RWPE1 (cell line): ENCODE measurements at places on chromosomes 3 and 15.
A peak's percentile ranks its signal among the peaks of the same experiment; 100 is the strongest.

DNA sequence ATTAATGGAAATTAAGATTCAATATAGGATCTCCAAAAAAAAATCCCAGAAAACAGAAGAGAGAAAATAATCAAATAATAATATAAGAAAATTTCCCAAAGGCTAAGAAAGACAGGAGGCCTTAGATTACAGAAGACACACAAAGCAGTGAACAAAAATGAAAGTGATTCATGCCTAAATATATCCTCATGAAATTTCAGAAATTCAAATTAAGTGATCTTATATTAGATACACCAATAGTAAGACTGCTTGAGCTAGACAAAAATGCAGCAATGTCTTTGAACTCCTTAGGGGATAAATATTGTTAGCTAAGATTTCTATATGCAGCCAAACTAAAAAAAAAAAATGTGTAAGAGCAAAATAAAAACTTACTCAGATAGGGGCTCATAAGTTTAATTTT is 44.6 kb upstream of the ARPP21 start:
- DNase-seq = no peak

DNA sequence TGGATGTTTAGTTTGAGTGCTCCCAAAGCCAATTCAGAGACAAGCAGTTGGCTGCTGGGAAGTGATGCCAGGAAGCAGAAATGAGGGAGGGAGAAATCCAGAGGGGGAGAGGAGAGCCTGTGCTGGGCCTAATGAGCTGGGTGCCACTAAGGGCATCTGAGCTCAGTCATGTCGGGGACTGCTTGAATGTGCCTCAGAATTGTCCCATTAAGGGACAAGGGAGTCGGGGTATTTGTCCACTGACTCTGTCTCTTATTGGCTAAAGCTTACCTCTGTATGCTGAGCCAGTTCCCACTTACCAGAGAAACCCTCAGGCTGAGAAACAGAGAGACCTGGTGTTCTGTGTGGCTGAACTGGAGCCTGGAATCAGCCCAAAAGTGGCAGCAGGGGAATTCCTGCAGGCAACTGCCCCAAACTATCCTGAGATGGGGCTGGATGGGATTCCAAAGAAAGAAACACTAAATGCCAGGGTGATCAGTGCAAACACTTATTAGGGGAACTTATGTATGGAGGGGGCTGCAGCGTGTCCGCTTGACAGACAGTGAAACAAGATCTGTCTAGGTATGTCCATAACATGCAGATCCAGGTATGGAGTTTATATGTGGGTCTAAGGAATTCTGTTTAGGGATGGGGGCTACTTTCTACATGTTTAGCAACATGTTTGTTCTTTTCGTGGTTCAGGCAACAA is 48.6 kb downstream of the NR1D2 start:
- DNase-seq = no peak

DNA sequence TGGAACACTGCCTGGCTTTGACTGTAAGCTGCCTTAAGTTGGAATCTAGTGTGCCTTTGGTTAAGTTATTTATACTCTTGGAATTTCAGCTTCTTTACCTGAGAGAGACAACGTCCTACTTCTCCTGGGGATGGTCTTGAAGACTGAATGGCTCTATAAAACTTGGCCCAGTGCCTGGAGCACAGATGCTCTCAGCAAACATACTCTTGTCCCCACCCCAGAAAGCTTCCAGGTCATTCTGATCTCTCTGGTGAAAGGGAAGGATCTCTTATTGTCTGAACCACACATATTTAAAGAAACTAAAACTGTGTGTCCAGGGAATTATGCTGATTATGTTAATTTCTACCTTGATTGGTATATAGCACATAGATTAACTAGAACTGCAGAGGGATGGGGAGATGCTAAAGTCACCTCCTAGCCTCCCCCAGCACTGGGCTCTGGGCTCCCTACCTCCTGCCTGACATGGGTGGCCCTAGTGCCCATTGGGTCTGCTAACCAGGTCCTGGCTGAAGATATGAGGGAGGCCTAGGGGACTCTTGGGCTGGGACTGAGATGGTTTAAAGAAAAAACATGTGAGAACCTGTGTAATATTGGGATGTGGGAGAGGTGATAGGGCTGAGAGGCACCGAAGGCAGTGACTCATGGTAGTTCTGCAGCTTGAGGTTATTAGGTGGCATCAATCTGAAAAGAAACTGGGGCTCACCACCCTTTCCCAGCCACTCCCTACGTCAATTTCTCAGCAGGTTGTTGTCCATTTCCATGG is 171.0 kb downstream of the RPLP1 start:
- DNase-seq = peak; percentile 77

DNA sequence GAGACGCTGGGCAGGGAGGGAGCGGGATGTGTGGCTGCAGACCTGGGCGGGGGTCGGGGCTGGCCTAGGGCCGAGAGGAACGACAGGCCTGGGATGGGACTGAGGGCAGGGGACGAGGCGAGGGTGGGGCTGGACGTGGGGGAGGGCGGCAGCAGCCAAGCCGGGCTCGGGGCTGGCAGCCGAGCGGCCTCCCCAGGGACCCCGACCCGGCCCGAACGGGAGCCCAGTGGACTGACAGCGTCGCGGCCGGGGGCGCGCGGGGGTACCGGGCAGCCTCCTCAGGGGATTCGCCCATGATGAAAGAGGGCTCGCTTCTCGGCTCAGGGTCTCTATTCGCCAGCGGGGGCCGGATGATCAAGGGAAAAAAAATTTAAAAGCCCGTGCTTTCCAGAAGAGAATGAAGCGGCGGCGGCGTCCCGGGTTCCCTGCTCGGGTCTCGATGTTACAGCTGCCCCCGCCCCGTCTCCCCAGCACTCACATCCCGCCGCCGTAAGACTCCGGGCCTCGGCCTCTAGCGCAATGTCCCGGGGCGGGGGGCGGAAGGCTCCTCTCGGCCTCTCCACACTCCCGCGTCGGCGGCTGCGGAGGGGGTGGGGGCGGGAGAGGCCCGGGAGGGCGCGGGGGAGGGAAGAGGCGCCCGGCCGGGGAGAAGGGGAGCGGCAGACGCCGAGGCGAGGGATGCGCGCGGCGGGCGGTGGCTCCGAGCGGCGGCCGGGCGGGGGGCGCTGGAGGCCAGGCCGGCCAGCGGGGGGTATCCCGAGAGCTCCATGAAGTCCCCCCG is 4.3 kb downstream of the PTH1R start:
- DNase-seq = no peak

- no peak for DNase-seq
These were observed 40.2 kb upstream of the ARF4 start for GRCh38 chr3:57637391-57637790.

DNA sequence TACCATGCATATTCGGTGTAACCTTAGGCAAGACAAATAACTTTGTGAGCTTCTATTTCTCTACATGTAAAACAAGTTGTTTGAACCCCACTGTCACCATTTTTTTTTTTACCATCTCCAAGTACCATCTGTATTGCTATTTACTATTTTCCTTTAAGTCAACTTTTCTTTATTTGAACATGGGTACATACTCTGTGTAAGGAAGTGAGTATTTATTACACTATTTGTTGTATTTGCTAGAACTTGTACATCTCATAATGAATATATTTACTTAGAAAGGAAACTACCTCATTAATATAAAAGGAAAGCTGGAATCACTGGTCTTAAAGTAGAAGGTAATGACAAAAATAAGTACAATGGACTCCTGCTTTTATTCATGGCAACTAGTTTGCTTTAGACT is 69.9 kb downstream of the WNT5A start:
- DNase-seq = no peak

- DNase-seq = no peak
These were observed 7.2 kb downstream of the CLCN2 start for GRCh38 chr3:184354121-184354728.
